SJSA1 (cell line): ENCODE measurements at places on chromosomes 11 and 22.

DNA sequence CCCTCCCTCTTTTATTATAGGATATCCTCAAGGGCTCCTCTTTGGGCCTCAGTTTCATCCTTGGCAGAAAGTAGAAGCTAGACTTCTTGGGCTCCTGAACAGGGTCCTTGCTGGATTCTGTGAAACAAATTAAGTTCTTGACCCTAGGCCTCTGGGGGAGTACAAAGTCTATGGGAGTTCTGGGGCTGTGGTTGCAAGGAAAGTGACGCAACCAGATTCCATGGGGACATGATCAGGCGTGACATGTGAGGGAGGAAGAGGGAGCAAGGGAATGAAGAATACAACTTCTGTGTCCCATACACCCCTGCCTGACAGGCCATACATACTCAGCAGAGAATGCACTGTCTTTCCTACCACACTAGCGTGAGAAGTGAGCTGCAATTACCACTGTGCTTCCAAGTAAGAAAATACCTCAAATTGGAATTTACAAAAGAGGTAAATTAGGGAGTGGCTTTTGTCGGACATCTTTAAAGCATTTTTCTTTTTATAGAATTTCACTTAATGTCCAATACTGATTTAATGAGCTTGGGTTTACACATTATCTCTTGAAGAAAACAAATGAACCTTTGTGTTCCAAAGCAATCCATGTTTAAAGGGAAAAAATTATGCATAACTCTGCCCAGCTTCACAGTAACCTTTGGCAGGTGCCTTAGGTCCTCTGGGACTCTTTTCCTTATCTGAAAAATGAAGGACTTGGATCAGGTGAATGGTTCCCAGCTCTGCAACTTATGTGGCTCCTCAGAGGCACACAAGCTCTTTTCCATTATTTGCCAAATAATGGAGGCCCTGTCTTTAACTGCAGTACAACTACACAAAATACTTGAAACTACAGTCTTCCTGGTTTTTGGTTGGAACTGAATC lies 38.9 kb downstream of the LIMK2 start:
- DNase-seq: no peak

GRCh38 chr11:28318871-28319270 lies 210.7 kb downstream of the METTL15 start:
- no peak for DNase-seq

DNA sequence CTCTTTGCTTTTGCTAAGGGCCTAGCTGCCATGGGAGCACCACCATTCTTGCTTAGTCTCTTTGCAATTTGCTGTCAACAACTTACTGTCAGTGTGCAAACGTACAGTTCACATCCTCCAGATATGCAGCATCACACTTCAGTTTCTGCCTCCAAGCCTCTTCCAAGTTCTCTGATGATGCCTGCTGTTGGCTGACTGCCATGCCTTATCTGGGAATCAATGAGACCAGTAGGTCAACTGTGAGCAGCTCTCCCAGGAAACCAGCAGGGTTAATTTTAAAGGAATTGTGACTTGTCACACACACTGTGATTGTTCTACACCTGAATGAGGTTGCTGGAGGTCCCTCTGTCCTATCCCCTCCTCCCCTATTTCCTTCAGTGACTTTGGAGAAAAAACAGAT lies 56.0 kb downstream of the COPB1 start:
- DNase-seq: no peak

DNA sequence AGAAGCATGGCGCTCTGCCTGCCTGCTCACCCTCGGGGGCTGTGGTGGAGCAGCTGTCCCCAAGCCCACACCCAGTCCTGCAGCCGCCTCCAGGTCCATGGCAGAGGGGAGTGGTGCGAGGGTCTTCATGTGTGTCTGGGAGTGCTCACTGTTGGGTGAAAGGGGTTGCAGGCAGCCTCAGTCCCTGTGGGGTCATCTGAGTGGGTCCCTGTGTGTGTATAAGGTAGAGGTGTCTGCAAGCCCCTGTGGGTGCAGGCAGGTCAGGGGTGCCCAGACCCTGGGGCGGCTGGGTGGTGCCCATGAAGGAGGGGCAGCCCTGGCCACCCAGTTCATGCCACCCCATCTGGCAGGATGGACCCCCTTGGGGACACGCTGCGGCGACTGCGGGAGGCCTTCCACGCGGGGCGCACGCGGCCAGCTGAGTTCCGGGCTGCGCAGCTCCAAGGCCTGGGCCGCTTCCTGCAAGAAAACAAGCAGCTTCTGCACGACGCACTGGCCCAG lies 4.9 kb downstream of the ALDH3B1 start:
- no peak for DNase-seq
